ENCODE measurements at places on chromosomes 2 and 18.

DNA sequence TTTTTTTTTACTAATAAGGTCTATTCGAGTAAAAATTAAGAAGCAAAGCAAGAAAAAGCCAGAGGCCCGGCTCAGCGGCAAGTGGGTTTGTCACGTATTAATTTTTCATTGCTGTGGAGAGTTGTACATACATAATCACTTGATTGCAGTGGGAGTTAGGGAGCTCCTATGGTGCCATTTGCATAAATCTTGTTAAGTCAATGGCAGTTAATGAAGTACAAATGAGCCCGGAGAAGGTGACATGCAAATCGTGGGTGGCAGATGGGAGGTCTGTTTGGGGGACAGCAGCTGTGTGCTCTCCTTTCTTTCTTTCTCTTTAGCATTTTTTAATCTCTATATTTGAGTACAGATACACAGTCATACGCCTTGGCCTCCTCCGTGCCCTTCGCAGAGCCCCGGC, 317.0 kb downstream of the AGAP1 start:
- no peak for DNase-seq

- DNase-seq, result no peak
Observed at GRCh38 chr2:33375054-33375453, 101.4 kb upstream of the RASGRP3 start.

GRCh38 chr18:9810299-9810698, 75.5 kb upstream of the TXNDC2 start:
- no peak for DNase-seq

GRCh38 chr2:188117706-188118105, 174.0 kb upstream of the GULP1 start:
- no peak for DNase-seq

- DNase-seq, result no peak
Observed at GRCh38 chr2:229780856-229781773, 66.8 kb upstream of the DNER start.

DNA sequence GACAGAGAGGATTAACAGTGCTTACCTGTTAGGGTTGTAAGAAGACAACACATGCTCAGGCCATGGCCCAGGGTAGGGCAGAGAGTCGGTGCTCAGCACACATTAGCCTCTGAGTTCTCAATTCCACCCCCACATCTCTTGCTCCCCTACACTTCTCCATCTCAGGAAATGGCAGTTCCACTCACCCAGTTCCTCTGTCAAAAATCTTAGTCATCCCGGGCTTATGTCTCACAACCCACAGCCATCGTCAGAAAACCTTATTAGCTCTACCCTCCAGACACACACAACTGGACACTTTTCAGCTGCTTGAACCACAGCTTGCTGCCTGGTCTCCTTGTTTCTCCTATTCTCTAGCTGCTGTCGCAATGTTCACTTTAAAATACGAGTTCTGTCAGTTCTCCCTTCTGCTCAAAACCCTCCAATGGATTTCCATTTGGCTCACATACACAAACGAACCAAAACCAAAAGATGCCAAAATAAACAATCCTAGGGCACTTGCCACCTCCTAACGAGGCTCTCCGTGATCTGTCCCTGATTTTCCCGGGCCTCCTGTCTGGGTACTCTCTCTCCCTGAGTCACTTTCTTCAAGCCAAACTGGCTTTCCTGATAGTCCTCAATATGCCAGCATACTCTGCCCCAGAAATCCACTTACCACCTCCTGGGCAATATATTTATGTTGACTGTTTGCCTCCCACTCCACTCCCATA, 89.7 kb downstream of the KCTD1 start:
- DNase-seq, result no peak

DNA sequence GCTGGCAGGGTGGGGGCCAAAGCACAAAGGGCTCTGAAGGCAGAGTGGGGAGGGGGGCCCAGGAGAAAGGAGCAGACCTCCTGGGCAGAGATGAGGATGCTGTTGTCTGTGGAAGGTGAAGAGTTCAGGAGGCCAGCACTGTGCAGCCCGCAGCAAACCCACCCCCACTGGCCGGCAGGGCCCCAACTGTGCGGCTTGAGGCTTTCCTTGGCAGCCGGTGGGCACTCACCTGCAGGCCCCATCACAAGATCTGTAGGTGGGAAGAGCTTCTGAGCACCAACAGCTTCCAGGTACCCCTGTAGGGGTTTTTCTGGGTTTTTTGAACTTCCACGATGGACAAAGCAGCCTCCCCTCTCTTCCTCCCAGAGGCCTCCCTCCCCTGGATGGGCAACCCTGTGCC, 72.9 kb downstream of the NDUFA10 start:
- no peak for DNase-seq

DNA sequence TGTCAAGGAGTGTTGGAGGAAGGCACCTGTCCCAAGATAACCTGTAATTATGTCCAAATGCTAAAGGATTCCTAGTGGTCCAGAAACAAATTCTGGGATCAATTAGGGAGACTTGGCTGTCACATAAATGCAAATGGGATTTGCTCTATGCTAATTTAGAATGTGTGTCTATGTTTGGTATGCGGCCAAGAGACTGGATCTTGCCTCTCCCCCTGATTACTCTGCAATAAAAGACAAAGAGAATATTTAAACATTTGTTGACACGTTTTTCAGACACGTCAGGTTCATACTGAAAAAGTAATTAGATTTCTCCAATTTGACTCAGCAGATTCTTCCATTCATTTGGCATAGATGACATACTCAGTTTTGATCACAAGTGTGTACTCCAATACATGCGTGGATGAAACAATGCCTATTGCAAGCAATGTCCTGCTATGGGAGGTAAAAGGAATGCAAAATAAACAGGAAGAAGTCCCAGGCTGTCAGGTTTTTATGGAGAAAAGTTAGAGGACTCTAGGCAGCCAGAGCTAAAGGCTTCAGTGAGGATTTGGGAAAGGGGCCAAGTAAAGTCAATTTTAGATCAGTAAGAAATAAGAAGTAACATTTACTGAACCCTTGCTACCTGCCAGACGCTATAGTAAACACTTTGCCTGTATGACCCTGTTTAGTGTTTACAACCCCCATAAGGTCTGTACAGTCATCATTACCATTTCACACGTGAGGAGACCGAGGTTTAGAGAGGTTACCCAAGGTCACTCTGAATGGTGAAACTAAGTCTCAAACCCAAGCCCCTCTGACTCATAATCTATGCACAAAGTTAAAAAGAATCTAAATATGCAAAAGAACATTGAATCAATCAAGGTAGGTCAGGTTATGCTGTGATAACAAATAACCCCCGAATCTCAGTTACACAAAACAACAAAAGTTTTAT, 7.8 kb downstream of the ANTXR1 start:
- DNase-seq, result no peak

DNA sequence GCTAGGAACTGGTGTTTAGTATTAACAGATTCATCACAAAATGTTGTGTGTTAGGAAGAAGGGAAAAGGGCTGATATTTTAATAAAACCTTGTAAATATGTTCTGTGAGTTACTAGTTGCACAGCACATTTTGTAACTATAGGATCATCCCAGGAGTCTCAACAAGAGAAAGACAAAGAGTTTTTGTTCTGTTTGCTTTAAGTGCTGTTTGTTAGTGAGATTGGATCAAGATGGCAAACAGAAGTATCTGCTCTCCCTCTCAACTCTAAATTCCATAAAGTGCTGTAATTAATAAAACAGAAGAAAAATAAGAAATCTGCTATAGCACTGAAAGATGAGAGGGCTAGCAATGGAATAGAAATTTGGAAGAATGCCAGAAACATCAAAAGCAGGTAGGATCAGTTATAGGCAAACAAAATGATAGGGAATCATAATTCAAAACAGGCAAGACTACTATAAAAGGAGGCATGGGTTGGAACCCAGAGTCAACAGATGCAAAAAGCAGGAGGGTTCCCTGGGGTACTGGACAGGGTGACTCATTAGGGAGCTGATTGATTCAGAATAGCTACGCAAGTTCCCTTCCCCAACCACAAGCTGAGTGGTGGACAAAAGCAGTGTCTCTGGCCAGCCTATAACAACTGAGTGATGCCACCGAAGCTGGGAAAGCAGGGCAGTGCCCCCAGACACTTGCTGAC, 75.8 kb downstream of the DYNC1I2 start:
- no peak for DNase-seq

GRCh38 chr2:39499336-39499735, 62.3 kb upstream of the MAP4K3 start:
- no peak for DNase-seq

DNA sequence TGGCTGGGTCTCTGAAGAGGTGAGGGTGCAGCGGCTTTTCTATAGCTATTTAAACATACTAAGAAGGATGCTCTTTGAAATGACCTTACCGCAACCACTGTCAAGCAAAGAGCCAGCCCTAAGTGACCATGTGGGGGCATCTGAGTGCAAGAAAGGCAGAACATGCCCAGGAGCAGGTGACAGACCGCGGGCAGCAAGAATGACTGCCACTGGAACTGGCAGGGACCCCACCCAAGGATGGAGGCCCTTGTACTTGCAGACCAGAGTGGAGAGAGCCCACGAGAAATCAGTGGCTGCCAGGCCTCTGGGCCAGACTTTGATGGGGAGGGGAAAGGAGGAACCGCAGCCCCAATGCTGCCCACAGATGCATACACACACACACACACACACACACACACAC, 33.1 kb downstream of the DNMT3A start:
- no peak for DNase-seq

DNA sequence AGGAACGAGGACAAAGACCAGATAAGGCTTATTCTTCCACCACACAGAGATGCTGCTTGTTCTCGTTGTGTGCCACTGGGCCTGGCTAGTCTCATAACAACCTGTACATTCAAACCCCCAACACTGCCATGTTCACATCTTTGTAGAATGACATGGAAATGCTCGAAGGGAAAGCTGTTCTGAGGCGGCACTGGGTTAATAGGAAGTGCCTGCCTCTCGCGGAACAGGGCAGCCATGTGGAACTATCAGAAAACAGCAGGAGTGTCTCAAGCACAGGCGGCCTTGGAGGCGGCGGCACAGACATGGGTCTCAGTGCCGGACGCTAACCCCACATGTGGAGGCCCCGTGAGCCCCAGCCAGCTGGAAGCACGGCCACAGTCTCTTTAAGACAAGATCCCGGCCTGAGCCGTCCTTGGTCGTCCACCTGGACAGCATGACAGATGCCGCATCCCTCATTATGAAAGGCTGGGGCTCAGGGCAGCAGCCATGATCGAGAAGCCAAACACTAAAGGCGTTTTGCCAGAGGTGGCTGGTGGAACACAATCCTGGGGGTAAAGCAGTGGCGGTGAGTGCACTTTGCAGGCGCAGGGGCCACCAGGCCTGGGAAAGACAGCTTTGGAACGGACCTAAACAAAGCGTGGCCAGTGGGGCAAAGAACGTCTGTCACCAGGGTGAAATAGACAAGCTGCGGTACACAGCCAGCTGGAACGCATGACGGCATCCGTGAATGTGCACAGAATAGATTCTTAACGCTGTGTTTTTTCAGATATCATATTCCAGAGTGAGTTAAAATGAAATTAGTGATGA, 161.0 kb downstream of the HDAC4 start:
- no peak for DNase-seq

DNA sequence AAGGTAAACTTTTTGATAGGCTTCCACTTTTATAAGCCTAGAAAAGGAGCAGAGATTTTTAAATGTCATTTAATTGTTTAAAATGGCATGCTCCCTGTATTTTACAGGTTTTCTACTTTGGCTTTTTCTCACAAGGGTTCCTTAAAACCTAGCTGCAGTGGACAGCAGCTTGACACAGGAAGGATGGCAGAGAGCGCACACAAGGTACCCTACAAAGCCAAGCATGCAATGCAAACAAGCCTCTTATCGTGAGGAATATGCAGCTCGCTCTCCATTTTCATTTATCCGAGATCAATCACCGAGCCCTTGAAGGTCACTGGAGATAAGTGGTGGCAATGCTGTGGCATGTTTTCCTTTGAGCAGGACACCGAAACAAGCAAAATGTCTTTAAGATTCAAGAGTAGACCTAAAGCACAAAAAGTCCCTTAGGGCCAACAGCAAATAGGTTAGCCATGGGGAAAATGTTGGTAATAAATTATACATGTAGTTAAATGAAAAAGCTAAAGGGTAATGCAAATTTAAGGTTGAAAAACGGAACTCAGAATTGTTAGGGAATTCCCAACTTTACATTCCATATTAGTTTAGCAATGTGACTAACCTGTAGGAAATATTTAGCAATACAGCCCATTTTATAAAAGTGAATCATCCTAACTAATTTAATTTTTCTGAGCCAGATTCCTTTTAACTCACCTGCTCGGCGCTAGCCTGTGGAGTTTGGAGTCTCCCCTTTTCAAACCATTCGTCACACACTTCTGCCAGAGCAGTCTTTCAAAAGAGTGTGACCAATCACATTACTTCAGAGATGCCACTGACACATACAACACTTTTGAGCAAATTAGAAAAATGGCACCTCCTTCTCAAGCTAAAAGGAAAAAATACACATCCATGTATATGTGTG, 337.9 kb upstream of the PKDCC start:
- no peak for DNase-seq

DNA sequence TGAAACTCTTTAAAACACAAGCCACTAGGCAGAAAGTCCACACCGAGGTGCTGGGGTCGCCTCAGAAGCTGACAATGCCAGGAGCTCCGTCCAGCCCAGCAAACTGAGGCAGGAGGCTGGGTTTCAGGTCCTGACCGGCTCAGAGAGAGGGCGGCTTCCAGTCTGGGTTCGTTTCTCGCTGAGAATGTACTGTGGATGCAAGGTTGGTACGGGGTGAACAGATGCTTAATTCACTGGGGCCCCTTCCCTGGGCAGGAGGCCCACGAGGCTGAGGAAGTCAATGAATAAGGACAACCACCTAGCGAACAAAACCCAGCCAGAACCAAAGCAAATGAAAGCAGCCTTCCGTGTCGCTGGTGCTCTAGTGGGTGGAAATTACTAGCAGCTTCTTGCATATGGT, 142.0 kb downstream of the RTP5 start:
- no peak for DNase-seq

GRCh38 chr2:55459714-55460274, 40.1 kb upstream of the CCDC88A start:
- no peak for DNase-seq

All from cortex of kidney (tissue), 1 donor.